ENCODE measurements at places on chromosomes 4 and X.

GRCh38 chr4:55661398-55662056, 25.4 kb upstream of the NMU start:
- DNase-seq, result no peak

- no peak for DNase-seq
These were observed 9.1 kb downstream of the HTRA3 start for GRCh38 chr4:8278421-8279287.

DNA sequence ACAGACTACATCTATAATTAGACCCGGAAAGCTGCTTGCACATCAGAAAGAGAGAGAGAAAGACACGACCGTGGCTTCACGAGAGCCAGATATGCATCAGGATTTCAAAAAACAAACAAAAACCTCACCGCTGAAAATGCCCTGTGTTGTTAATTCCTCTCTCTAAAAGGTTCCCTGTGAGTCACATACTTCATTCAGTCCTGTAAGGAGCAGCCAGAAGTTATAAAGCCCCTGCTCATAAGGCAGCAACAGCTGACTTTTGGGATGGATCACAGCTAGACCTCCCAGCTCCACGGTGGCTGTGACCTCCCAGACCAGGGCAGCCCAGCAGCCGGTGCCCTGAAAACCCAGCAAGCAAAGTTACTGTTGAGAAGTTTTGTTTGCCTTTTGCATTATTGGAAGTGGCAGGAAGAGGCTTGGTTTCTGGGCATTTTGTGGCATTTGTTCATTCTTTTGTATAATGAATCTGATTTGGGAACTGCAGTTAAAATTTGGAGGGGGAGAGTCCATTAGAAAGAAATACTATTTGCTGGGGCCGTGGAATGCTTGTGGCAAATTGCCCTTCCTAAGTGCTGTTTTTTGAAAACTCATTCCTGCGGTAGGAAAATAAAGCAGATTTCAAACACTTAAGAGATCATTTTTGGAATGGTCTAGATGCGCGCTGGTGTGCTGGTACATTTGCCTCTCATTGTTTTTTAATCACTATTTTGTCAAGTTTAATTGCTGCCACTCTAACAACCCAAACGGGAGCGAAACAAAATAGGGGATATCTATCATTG, 520.4 kb downstream of the BCOR start:
- no peak for DNase-seq

- no peak for DNase-seq
These were observed 94.9 kb upstream of the SHISA3 start for GRCh38 chr4:42302348-42302747.

DNA sequence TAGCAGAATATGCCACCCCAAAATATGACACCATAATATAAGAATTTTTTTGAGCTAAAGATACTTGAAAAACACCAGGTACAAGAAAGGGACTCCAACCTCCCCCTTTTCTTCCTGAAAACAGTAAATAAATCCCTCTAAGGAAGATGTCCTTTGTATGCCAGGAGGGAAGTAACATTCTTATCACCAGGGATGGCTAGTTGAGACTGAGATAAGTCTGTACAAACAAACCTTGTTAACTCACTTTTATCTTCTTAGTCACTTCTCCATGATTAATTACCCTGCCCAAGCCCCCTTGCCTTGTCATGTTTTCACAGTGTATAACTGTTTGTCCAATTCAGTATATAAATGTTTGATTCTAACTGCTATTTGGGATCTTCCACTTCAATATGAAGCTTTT, 888.0 kb downstream of the PCDH18 start:
- no peak for DNase-seq

GRCh38 chr4:137076908-137077307, 455.4 kb downstream of the PCDH18 start:
- DNase-seq, result no peak

DNA sequence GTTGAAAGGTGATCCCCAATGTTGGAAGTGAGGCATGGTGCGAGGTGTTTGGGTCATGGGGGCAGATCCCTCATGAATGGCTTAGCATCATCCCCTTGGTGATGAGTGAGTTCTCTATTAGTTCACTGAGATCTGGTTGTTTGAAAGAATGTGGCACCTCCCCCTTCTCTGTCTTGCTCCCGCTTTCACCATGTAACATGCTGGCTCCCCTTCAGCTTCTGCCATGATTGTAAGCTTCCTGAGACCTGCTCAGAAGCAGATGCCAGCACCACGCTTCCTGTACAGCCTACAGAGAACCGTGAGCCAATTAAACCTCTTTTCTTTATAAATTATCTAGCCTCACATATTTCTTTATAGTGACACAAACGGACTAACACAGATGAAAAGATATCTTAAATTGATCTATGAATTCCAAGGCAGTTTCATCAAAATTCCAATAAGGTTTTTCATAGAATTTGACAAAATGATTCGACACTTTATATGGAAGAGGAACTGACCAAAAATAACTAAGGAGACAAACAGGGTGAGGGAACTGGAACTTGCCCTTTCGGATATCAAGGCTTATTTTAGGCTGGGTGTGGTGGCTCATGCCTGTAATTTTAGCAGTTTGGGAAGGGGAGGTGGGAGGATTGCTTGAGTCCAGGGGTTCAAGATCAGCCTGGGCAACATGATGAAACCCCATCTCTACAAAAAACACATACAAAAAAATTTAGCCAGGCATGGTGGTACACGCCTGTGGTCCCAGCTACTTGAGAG, 56.9 kb upstream of the OGT start:
- no peak for DNase-seq

- DNase-seq, result no peak
These were observed 4.6 kb downstream of the GRIA2 start for GRCh38 chr4:157225096-157225495.
